ENCODE measurements at places on chromosomes 16 and 17.

DNA sequence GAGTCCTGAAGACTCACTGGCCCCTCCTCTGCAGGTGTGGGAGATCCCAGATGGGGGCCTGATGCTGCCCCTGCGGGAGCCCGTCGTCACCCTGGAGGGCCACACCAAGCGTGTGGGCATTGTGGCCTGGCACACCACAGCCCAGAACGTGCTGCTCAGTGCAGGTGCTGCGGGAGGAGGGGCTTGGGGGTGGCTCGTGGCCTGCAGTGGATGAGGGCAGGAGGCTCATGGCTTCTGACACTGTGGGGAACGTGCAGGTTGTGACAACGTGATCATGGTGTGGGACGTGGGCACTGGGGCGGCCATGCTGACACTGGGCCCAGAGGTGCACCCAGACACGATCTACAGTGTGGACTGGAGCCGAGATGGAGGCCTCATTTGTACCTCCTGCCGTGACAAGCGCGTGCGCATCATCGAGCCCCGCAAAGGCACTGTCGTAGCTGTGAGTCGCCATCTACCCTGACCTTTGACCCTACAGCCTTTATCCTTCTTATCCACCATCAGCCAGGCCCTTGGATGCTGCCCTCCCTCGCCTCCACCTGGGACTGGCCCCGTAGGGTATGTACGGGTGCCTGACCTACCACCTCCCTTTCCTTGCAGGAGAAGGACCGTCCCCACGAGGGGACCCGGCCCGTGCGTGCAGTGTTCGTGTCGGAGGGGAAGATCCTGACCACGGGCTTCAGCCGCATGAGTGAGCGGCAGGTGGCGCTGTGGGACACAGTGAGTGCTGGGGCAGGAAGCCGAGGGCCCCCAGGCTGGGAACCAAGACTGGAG is 3.6 kb downstream of the CORO1A start:
- DNase-seq = no peak

- DNase-seq = no peak
These were observed 101.9 kb upstream of the COX10 start for GRCh38 chr17:13967416-13967815.

- DNase-seq = no peak
These were observed 14.3 kb upstream of the DNASE1 start for GRCh38 chr16:3640207-3640606.

DNA sequence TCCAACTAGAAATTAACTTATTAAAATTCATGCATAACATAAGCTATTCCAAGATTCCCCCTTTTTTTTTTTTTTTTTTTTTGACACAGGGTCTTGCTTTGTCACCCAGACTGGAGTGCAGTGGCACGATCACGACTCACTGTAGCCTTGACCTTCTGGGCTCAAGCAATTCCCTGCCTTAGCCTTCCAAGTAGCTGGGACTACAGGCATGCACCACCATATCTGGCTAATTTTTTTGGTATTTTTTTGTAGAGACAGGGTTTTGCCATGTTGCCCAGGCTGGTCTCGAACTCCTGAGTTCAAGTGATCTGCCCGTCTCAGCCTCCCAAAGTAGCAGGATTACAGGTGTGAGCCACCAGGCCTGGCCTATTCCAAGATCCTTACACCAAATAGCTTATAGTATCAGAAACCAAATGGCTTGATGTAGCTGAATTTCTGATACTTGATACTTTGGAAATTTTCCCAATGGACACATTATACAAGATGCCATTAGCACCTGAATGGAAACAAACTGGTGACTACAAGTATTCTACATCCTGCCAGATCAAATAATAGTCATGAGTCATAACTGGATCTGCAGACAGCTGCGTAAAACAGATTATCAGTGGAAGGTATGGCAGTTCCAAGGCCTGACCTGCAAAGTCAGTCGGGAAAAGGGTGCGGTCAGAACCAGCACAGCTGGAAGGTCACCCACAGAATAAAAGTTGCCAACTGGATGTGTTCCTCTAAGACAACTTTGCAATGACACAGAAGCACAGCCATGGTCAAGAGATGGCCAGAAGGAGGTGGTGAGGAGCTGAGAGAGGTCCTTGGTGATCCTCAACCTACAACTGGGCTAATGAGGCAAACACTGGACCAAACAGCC is 14.5 kb downstream of the TUBG1 start:
- no peak for DNase-seq

DNA sequence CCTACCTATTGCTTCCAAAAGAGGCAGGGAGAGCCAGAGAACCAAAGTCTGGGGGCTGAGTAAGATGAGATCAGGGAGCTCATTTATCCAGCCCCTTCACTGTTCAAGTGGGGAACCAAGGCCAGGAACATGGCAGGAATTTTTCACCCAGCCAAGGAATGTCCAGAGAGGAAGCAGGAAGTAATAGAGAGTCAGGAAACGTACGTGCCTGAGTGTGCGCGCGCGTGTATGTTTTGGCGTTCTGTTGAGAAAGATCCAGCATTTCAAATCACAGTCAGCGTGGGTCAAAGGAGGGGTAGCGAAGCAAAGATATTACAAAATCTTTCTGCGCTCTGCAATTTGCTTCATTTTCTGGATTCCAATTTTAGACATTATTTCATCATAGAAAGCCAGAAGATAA is 41.9 kb upstream of the WSCD1 start:
- DNase-seq = no peak

GRCh38 chr16:83835586-83836566 is 28.1 kb downstream of the HSBP1 start:
- DNase-seq = peak; percentile 59

GRCh38 chr16:30185683-30186421 is 2.5 kb downstream of the CORO1A start:
- no peak for DNase-seq

DNA sequence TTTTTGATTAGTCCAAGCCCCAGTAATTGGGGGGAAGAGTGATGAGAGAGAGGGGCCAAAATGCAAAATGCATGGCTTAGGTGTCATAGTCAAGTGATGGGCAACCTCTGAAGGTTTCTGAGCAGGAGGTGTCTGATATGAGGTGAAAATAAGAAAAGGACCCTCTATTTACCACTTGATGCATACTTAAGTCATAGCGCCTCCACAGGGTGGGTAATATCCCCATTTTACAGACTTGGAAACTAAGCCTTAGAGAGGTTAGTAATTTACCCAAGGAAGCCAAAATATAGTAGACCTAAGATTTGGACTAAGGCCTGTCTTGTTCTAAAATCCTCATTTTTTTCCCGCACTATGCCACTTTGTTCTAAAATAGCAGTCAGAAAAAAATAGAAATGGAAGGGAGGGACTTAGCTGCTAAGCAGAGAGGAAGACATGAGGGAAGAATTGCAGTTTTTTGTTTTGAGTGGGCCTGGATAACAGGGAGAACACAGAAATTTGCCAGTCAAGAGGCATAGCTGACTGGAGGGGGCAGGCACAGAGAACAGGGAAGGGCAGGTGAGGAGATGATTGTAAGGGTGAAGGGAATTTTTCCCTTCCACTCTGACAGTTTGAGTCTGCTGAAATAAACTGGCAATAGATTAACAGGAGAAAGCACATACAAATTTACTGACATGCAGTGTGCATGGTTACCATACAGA is 2.3 kb upstream of the GRB2 start:
- DNase-seq = no peak

DNA sequence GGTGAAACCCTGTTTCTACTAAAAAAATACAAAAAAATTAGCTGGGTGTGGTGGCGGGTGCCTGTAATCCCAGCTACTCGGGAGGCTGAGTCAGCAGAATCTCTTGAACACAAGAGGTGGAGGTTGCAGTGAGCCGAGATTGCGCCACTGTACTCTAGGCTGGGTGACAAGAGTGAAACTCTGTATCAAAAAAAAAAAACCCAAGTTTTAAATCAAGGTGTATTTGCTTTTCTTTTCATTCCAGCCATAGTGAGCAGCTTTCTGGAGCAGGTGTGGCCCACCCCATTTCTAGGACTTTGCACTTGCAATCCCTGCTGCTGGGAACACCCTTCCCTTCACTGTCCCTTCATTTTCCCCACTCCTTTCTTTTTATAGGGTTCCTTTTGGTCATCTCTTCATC is 28.8 kb downstream of the TMEM238L start:
- no peak for DNase-seq

- DNase-seq = no peak
These were observed 162.2 kb upstream of the ZFHX3 start for GRCh38 chr16:73210084-73210483.

- DNase-seq = no peak
These were observed 741 bp upstream of the TLCD3A start for GRCh38 chr17:731644-732066.

GRCh38 chr16:55272744-55273143 is 51.3 kb upstream of the IRX6 start:
- DNase-seq = no peak

- DNase-seq = peak; percentile 66
These were observed 994 bp downstream of the PITPNA start for GRCh38 chr17:1561420-1562175.

DNA sequence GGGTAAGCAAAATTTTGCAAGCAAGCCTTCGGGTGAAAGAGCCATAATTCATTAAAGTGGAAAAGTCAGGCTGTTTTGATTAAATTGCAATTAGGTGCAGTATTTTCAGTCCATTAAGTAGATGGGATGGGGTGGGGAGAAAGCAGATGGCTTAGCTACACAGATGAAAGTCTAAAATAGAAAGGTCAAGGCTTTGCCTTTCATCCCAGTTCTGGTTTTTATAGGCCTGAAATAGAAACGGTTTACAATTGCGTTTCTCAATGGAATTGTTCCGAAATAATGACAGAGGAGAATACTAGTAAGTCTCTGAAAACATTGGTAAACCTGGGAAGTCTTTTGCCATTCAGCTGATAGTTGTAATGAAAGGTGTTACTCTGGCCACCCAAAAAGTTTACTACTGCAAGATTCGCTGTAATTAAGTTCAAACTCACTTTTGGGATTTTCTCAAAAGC is 1.5 kb downstream of the PPM1E start:
- no peak for DNase-seq

GRCh38 chr17:34902831-34903547 is 58.3 kb downstream of the CCT6B start:
- no peak for DNase-seq

DNA sequence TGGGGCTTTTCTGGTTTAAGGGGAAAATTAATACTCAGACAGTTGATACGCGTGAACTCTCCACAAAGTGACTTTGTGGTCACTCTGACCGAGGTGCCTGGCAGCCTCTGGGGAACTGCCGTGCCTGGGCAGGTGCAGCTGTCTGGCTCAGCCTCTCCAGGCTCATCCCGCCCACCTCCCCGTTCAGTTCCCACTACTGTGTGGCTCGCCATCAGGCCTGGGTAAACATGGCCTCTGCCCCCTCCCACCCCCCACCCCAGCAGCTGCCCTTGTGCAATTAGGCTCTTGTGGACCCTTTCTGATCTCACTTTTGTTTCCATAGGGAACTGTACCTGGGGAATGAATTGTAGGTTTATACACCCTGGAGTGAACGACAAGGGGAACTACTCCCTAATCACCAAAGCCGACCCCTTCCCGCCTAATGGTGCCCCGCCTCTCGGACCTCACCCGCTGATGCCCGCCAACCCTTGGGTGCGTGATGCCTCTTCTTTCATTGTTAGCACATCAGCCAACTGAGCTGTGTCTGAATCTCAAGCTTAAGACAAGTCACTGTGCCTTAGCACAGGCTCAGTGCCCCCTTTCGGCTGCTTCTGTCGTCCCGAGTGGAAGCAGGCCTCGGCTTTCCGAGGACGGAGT is 27.8 kb downstream of the ZC3H18 start:
- DNase-seq = no peak

GRCh38 chr17:10702574-10702973 is 5.2 kb downstream of the ADPRM start:
- peak; percentile 18 for DNase-seq

GRCh38 chr16:11211061-11211976 is 44.7 kb downstream of the SOCS1 start:
- DNase-seq = no peak

DNA sequence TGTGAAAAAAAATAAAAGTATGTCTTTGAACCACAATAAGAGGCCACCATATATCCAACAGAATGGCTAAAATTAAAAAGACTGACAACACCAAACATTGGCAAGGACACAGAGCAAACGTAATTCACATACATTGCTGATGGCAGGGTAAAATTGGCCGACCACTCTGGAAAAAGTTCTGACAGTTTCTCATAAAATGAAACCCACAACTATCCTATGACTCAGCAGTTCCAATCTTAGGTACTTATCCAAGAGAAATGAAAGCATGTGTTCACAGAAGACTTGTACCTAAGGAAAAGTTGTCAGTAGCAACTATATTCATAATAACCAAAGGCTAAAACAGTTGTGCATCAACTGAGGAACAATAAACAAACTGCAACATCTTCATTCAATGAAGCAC is 357.3 kb upstream of the XYLT1 start:
- DNase-seq = no peak

DNA sequence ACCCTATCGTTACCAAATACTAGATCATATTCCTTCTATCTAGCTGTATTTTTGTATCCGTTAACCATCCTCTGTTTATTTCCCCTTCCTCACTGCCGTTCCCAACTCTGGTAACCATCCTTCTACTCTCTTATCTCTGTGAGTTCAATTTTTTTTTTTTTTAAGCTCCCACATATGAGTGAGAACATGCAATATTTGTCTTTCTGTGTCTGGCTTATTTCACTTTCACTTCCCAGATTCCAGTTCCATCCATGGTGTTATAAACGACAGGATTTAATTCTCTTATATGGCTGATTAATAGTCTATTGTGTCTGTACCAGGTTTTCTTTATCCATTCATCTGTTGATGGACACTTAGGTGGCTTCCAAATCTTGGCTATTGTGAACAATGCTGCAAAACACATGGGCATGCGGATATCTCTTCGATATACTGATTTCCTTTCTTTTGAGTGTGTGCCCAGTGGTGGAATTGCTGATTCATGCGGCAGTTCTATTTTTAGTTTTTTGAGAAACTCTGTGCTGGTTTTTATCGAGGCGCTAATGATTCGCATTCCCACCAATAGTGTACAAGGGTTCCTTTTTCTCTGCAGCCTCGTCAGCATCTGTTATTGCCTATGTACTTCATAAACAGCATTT is 599.6 kb downstream of the TMEM114 start:
- DNase-seq = no peak

- no peak for DNase-seq
These were observed 7.4 kb upstream of the CPNE2 start for GRCh38 chr16:57084996-57085395.

DNA sequence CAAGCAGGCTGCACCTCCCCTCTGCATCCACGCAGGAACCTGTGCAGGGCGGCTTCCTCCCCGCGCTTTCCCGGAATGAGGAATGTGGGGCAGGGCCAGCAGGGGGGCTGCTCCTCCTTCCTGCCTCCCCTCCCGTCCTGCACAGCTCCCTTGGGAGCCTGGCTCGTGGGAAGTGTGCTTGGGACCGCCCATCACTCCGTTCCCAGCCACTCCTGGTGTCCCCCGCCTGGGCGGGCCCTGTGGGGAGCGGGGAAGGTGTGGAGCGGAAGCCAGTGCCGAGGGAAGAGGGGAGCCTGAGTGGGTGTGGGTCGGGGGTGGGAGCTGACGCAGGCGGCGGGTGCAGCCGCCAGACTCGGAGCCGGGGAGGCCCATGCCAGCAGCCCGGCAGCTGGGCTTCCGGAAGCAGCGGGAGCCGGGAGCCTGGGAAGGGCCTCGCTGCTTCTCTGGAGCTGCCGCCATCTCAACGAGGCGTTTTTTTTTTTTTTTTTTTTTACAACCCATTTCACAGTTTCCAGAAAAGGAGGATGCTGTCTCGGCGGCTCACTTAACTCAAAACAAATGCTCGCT is 24.1 kb downstream of the BAHCC1 start:
- peak; percentile 95 for DNase-seq
